Activated T-cell treated with anti-CD3 and anti-CD28 coated beads, Interleukin-2, amount 50 U/mL, for 1 hour (primary cell): ENCODE measurements at places on chromosomes 5 and 9.

GRCh38 chr5:116795189-116795588, 220.6 kb upstream of the SEMA6A start:
- no peak for DNase-seq

DNA sequence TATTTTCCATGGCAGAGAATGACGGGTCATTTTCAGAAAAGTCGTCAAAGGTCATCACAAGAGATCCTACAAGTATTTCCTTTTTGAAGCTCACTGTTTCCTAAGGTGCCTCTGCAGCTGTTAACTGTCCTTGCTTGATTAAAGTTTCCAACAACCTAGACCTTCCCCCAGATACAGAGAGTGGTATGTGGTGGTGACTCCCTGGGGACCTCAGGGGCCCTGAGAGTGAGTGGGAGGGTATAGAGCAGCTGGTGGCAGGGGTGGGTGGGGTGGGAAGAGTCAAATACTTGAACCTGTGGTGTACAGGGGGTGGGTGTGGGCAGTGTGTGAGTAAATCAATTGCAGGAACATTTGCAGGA, 1.6 kb upstream of the CD72 start:
- DNase-seq, result no peak

GRCh38 chr5:112534611-112535255, 115.7 kb upstream of the EPB41L4A start:
- no peak for DNase-seq

DNA sequence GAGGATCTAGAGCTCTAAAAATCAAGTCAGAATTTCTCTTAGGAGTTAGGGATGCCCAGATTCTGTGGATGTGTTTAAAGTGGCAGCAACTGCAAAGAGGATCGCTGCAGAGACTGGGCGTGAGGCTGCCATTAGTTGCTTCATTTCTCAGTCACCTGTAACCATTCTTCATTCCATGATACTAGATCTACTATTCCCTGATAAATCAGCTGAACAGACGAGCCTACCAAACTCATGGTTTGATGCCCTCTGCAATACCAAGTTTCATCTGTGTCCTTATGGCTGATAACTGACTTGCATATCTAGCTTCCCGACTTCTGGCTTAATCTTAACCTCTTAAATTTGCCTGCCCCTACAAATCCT, 33.3 kb downstream of the UBE2R2 start:
- DNase-seq, result no peak
